NCI-H1417 treated with DMSO at 0.1 percent for 48 hours (cell line): ENCODE measurements at places on chromosomes 5 and 9.

DNA sequence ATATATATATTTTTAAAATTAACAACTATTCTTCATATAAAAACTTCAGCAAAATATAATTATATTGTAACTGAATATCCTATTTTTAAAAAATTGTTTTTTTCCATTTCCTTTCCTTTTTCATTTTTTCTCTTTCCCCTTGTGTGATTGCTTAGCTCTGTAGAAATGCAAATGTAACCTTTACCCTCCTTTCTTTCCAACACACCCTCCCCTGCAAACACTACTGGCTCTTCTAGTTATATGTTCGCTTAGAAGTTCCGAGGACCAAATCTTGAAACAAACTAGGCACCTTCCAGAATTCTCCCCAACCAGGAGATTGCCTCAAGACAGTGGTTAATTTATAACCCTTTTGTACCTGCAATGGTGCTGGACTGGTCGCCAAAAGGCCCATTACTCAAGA, 1980.0 kb upstream of the CDH6 start:
- DNase-seq: no peak

DNA sequence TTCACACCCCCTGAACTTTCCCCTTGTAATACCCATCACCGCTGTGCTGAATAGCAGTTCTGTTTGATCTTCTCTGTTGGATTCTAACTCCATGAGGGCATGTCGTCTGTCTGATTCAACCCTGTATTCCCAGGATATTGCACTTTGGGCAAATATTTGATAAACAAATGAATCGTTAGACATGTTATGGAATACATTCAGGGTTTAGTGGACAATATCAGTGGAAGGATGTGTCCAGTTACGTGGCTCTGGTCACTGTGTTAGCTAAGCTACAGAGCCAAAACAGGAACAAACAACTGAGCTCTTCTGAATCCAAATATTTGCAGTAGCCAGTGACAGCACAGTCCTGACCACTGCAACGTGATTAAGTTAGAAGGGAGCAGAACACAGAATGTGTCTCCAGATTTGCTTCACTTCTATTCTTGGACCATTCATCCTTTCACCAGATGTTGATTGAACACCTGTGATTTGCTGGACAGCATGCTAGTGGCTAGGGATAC, 13.2 kb downstream of the ANGPTL2 start:
- DNase-seq: no peak

- no peak for DNase-seq
Observed at GRCh38 chr5:33891788-33892619, at the start of gene ADAMTS12. Gene ADAMTS12 (minus strand): TSS chr5:33891990. CDS start chr5:33891856, 134 bp downstream.

GRCh38 chr5:73037545-73037944, 81.7 kb downstream of the FCHO2 start:
- no peak for DNase-seq

DNA sequence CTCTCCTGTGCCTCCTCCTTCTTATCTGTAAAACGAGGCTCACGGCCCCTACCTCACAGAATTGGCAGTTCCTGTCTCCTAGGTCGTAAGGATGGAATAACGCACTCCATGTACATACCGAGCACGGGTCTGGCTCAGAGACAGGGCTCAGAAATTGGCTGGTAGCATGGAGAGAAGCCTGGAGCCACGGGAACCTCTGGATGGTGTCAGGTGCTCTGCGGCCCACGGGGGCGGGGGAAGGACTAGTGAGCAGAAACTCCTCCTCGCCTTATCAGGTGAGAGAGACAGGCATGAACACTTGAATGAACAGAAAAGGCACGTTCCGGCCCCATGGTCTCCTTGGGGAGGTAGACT, 15.4 kb upstream of the C5orf47 start:
- DNase-seq: no peak

DNA sequence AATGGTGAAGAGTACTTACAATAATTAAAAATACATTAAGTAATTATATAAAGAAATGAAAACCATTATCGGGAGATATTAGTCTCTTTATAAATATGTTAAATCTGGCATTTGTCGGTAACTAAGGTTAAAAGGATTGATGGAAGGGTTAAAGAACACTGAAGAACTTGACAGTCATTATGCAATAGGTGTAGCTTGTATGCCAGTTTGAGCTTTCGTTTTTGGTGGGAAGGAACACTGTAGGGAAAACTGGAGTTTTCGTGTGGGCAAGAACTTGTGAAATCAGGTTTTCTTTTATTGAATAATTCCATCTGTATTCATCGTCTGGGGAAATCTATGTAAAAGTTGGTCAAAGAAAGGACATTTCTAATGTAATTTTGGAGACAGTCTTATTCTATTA, 142.3 kb downstream of the DMRTA1 start:
- no peak for DNase-seq

DNA sequence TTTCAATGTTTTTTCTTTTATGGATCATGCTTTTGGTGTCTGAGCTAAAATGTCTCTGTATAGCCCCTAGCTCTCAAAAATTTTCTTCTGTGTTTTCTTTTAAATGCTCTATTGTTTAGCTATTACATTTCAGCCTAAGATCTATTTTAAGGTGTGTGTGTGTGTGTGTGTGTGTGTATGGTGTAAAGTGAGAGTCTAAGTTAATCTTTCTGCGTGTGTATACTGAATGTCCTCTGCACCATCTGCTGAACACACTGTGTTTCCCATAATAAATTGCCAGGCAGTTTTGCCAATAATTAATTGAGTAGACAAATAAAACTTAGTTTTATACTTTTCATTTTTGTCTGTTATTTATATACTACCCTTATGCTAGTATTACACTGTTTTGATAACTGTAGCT, 2096.3 kb upstream of the C9orf72 start:
- DNase-seq: no peak

DNA sequence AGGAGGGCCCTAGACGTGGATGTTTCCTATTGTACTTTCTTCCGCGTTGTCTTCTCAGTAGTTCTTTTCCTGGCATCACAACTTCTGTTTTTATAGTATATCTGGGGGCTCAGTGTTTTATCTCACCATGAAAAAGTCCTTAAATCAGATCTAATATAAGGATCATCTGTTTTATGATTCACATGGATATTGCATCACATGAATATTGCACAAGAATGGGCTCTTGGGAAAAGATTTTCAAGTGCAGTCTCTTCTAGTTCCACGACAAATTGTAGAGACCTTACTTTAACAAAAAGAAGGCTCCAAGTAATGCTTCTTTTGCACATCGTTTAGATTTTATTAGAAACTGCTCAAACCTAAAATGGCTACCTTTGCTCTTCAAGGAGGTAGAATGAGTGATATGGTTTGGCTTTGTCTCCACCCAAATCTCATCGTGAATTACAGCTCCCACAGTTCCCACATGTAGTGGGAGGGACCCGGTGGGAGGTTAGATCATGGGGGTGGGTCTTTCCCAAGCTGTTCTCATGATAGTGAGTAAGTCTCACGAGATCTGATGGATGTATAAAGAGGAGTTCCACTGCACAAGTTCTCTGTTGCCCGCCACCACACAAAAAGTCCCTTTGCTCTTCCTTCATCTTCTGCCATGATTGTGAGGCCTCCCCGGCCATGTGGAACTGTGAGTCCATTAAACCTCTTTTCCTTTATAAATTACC, 53.7 kb upstream of the FAM120A start:
- DNase-seq: no peak

GRCh38 chr9:30522061-30522460, 1862.4 kb upstream of the ACO1 start:
- DNase-seq: no peak

GRCh38 chr5:32543291-32543690, 42.1 kb upstream of the SUB1 start:
- no peak for DNase-seq

DNA sequence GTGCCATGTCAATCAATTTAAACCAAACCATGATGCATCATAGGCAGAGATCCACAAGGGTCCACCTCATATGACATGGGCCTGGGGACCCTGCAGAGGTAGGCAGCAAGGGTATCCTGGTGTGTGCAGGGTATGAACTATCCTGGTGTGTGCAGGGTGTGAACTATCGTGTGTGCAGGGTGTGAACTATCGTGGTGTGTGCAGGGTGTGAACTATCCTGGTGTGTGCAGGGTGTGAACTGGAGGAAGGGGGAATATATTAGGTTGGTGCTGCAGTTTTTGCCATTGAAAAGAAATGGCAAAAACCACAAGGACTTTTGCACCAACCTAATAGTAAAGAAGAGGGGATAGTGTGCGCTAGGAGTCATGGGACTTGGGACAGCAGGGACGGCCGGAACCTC, 50.0 kb downstream of the MFAP3 start:
- no peak for DNase-seq

DNA sequence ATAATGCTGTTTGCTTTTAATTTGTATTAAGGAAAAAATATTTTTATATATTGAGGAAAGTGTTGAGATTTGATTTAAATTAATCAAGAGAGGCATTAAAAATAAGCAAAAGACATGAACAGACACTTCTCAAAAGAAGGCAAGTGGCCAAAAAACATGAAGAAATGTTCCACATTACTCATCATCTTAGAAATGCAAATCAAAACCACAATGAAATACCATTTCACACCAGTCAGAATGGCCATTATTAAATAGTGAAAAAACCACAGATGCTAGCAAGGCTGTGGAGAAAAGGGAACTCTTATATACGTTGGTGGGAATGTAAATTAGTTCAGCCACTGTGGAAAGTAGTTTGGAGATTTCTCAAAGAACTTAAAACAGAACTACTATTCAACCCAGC, 45.9 kb downstream of the RANBP17 start:
- no peak for DNase-seq

DNA sequence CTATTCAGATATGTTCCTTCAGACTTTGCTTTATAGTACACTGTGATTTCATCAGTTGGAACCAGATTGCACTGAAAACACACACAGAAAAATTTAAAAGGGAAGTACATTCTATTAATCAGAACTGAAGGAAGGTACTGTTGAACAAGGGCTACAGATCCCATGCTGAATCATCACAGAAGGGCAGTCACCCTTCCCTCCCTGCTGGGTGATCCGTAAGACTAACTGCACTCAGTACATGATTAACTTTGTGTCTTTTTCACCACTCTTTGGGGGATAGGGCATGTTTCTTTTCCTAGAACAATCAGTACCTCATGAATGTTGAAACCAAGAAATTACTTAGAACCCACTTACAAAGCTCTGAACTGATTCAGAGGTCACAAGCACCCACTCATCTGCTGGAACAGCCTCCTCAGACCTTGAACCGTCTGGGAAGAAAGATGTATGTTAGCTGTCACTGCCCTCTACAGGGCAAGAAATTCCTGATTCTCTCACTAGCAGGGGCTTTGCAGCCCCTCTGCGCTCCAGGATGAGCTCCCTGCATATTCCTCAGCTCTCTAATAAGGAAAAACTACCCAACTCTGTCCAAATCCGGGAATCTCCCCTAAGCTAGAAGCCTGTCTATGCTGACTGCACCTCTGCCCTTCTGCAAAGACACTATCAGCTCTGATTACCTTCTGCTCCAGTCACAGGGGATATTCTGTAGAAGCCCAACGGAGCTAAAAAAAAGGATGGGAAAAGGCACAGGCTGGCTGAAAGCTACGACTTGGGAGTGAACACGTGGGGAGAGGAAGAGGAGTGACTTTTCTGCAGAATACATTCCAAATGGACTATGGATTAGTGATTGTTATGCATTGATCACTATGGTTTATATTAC, 51.0 kb downstream of the IARS1 start:
- DNase-seq: no peak

GRCh38 chr9:82721593-82721992, 341.3 kb downstream of the RASEF start:
- no peak for DNase-seq

GRCh38 chr5:139738193-139739149, 57.1 kb upstream of the PSD2 start:
- no peak for DNase-seq

- DNase-seq: no peak
Observed at GRCh38 chr9:127676638-127677037, 30.1 kb upstream of the CFAP157 start.
